ENCODE measurements at places on chromosomes 3 and 15.

GRCh38 chr3:73622091-73622805 is 2.5 kb downstream of the PDZRN3 start:
- no peak overlapping the region for H3K27ac ChIP-seq
- H3K36me3 ChIP-seq, result no peaks in the 10 kb centered on the region
- H3K4me1 ChIP-seq, result no peaks in the 10 kb centered on the region
- no peak overlapping the region for H3K4me3 ChIP-seq
- no peak for DNase-seq
- H3K27me3 ChIP-seq, result peaks cover 2% of the 10 kb centered on the region

DNA sequence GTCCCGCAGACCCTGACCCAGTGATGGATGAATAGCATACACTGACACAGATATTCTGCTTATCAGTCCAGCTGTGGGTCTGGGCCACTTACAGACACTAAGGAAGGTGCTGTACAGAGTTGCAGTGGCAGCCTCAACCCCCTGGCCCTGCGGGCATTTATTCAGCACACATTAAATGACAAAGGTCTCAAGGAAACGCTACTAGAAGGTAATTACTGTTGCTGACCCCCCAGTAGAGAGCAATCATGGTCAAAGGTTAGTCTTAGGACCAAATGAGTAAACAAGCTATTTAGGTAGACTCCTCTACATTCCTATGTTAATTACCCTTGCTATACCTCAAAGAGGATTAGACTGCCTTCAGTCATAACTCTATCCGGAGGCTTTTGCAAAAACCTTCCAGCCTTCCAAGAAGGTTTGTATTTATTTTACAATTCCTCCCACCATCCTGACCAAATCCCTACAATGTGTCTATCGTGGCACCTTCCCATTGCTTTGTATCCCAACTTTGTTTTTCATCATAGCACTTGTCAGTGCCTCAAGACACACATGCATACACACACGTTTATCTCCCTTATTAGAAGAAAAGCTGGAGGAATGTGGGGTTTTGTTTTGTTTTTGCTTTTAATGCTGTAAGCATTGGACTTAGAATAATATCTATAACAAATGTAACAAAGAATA is 227.9 kb downstream of the PYDC2 start:
- no peaks in the 10 kb centered on the region for H3K4me1 ChIP-seq
- H3K4me3 ChIP-seq, result no peak overlapping the region
- H3K36me3 ChIP-seq, result no peaks in the 10 kb centered on the region
- DNase-seq, result no peak

- no peak for DNase-seq
- H3K4me3 ChIP-seq, result no peak overlapping the region
- no peaks in the 10 kb centered on the region for H3K4me1 ChIP-seq
- no peak overlapping the region for H3K27ac ChIP-seq
- no peaks in the 10 kb centered on the region for H3K27me3 ChIP-seq
Measured at GRCh38 chr3:78165876-78166275, 1126.0 kb downstream of the ROBO2 start.

GRCh38 chr3:126888186-126888760 is 94.6 kb upstream of the PLXNA1 start:
- H3K27me3 ChIP-seq, result no peaks in the 10 kb centered on the region
- peaks cover 15% of the 10 kb centered on the region for H3K36me3 ChIP-seq
- H3K4me1 ChIP-seq, result no peaks in the 10 kb centered on the region
- no peak for DNase-seq

GRCh38 chr3:179871782-179872181 is 165.0 kb downstream of the PEX5L start:
- peaks cover 87% of the 10 kb centered on the region for H3K36me3 ChIP-seq
- no peaks in the 10 kb centered on the region for H3K27me3 ChIP-seq
- no peak for DNase-seq
- H3K27ac ChIP-seq, result no peak overlapping the region
- H3K4me1 ChIP-seq, result no peaks in the 10 kb centered on the region

- peaks cover 3% of the 10 kb centered on the region for H3K27me3 ChIP-seq
- H3K27ac ChIP-seq, result no peak overlapping the region
- H3K4me3 ChIP-seq, result no peak overlapping the region
- no peaks in the 10 kb centered on the region for H3K36me3 ChIP-seq
- H3K4me1 ChIP-seq, result no peaks in the 10 kb centered on the region
Measured at GRCh38 chr3:156610154-156610553, 55.2 kb upstream of the SSR3 start.
